ENCODE measurements at places on chromosomes 16 and 17.

GRCh38 chr16:81817789-81818567, 38.9 kb downstream of the PLCG2 start:
- no peak for DNase-seq

DNA sequence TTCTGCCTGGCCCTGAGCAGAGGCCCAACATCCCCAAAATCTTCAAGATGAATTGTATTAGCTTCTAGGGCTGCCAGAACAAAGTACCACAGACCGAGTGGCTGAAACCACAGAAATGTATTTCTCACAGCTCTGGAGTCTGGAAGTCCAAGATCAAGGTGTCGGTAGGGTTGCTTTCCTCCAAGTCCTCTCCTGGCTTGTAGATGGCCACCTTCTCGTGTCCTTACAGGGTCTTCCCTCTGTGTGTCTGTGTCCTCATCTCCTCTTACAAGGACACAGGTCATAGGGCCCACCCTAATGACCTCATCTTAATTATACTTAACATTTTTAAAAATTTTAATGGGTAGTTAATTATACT, 215.7 kb downstream of the NTN1 start:
- DNase-seq, result no peak

DNA sequence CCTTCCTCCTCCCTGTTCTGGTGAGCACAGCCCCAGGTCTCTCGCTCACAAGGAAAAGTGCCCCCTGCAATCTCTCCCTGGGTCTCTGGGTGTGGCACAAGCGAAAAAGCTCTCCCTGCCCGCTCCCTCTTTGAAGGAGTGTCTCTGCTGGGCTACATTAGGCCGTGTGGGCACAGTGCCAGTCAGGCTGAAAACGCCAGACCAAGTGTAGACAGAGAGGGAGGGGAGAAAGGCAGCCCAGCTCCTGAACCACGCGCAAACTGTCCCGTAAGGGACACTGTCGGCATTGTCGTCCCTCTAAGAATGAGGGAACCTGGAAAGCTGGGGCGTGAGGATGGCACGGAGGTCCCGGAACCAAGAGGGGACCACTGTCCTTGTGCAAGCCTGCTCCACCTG, 3.9 kb downstream of the SMIM5 start:
- DNase-seq, result no peak

GRCh38 chr17:82227629-82228277, 1.1 kb upstream of the SLC16A3 start:
- DNase-seq, result no peak
